ENCODE measurements at places on chromosomes 7 and 10. TPM values are rescaled to one million over a fixed set of nuclear protein-coding genes. Genes with fewer than 3 reads are reported as not detected.

HOXA9 gene
- total RNA-seq: 19.9 TPM

HOXA11 gene
- not detected for total RNA-seq

VPS37D gene
- total RNA-seq: 0.18 TPM

ANKRD61 gene
- total RNA-seq: 0.27 TPM

OR6V1 gene
- total RNA-seq: not detected

HABP2 gene
- 0.15 TPM for total RNA-seq

EFCAB10 gene
- total RNA-seq: not detected

WNT16 gene
- total RNA-seq: not detected

ALOX5 gene
- total RNA-seq: 2.7 TPM

OR2A5 gene
- total RNA-seq: not detected

CHRM2 gene
- total RNA-seq: not detected

BAIAP2L1 gene
- total RNA-seq: 1.4 TPM

- DNase-seq: peak; percentile 60
Observed at GRCh38 chr10:48456361-48456804, 148.5 kb downstream of the ARHGAP22 start.

DNA sequence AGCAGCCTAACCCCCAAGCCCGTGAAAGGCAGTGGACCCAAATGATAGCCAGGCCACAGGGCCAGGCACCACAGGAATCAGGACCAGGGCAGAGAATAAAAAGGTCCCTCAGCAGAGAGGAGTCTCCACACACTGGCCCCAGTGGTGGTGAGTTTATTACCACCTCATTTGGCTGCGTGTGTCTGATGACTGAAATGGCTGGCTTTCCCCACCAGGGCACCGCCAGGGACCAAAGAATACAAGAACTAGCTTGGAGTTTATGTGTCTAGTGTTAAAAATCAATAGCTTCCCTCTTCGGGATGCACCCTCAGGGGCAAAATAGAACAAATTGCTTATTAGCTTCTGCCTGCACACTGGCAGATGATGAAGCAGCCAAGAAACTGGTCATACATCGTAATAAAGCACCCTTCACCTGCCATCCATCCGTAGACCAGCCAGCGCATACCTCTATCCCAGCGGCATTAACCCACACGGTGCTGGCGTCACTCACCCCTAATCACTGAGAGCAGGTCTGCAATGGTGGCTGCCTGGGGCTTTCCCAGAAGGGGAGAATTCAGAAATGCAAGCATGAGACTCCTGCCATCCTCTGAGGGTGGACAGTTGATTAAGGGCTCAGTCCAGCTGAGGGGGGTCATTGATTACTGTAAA is 223.7 kb upstream of the ZMIZ1 start:
- DNase-seq: no peak

GRCh38 chr7:16563281-16564022 is 36.8 kb downstream of the LRRC72 start:
- DNase-seq: no peak

DNA sequence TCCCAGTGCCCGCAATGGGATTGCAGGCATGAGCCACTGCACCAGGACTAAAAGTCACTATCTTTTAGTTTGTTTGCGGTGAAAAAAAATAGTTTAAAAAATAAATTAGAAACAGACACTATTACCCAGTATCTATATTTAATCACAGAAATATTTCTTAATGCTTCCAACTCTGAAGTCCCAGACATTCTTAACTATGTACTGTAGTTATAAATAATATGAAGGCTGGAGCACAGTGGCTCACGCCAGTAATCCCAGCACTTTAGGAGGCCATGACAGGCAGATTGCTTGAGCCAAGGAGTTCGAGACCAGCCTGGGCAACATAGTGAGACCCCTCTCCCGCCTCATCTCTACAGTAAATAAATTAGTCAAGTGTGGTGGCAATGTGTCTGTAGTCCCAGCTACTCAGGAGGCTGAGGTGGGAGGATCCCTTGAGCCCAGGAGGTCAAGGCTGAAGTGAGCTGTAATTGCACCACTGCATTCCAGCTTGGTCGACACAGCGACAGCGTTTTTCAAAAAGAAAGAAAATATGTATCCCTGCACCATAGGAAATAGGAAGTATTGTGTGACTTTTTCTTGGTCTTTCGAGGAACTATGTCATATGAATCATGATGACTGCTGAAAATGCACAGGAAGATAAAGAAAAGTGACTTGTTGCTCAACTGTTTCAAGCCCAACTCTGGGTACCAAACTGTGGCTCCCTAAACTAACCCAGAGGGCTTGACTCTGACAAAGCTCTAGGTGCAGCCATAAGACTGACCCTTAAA is 74.9 kb upstream of the STEAP1B start:
- DNase-seq: no peak

GRCh38 chr7:102463841-102464576 is 654 bp downstream of the ALKBH4 start:
- no peak for DNase-seq

- DNase-seq: no peak
Observed at GRCh38 chr10:77236700-77237099, 400.9 kb downstream of the KCNMA1 start.

GRCh38 chr10:96747734-96748550 is 27.6 kb upstream of the PIK3AP1 start:
- DNase-seq: no peak

- peak; percentile 72 for DNase-seq
Observed at GRCh38 chr10:103598654-103599115, 105.2 kb downstream of the NEURL1 start.

DNA sequence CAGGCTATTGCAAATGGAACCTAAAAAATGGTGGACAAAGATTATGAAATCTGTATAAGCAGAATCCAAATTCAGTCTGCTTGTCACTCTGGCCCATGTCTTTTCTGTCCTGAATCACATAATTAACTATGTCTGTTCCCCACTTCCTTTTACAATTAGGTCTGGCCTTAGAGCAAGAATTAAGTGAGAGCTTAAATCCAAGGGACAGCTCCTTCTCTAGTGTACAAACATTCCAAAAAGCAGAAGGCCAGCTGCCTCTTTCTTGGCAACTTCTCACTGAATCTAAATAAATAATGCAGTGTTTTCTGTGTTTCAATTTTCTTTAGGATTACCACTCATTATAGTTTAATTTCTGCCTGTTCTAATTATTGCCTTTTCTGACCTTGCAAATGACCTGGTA is 39.3 kb upstream of the NEBL start:
- no peak for DNase-seq

DNA sequence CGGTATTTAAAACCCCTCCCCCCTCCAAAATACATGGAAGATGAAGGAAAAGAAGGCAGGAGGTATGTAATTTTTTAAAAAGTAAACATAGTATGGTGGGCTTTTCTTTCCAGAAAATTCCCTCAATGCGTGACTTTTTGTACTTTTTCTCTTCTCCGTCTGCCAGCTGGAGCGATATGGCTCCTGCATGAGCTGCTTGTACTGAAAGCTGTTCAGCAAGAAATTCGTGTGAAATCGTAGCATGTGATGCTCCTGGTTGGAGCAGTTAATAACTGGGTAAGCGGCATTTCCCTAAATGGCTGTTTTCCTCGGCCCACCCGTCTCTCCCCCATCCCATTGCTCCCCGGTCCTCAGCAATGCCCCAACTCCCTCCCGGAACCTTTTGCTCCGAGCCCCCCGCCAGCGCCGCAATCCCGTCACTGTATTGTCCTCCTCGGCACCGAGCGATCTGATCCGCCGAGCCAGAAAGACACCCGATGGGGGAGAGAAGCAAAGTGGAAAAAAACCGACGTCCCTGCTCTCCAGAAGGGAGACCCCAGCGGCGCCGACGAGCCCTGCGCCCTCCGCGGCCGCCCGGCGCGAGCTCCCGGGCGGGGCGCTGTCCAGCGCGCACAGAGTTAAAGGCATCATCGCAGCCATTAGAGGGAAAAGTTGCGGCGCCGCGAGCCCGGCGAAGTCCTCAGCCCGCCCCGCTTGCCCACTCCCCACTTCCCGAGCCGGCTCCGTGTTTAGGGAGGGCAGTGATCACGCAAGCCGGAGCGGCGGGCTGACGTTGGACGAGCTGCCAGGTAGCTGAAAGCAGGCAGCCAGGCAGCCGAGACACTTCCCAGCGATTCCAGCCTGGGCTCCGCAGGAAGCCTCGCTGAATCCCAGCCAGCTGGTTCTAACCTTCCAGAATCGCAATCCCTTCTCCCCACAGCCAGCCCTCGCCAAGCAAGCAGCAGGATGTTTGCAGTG is at the start of gene VSTM2A:
VSTM2A (plus strand) TSS at position 707 of the 957 bp plus-strand sequence. CDS start 356 bp downstream, outside the sequence.
- no peak for DNase-seq

DNA sequence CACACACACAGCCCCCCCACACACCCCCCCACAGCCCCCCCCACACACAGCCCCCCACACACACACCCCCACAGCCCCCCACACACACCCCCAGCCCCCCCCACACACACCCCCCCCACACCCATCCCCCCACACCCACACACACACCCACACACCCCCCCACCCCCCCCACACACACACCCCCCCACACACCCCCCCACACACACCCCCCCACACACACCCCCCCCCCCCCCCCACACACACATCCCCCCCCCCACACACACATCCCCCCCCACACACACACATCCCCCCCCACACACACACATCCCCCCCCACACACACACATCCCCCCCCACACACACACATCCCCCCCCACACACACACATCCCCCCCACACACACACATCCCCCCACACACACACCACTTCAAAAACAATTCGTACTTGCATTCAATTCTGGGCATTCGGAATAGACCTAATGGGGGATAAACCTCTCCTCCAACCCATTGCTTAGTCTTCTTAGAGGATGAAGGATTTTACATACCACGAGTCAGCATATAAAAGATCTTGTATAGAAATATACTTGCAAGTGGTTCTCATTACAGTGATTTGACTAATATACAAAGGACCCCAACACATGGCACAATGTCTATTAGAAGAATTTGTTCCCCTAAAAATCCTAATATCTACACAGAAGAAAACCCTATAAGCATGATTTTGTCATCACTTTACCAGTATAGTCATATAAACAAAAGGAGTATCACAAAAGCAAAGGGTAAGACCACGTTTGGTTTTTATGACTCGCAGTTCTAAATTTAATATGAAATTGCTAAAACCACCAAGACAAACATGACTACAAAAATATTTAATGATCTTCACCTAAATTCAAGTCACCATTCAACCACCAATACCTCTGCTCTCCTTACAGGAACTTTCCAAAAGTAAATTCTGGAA is 80.9 kb downstream of the DIP2C start:
- DNase-seq: no peak

DNA sequence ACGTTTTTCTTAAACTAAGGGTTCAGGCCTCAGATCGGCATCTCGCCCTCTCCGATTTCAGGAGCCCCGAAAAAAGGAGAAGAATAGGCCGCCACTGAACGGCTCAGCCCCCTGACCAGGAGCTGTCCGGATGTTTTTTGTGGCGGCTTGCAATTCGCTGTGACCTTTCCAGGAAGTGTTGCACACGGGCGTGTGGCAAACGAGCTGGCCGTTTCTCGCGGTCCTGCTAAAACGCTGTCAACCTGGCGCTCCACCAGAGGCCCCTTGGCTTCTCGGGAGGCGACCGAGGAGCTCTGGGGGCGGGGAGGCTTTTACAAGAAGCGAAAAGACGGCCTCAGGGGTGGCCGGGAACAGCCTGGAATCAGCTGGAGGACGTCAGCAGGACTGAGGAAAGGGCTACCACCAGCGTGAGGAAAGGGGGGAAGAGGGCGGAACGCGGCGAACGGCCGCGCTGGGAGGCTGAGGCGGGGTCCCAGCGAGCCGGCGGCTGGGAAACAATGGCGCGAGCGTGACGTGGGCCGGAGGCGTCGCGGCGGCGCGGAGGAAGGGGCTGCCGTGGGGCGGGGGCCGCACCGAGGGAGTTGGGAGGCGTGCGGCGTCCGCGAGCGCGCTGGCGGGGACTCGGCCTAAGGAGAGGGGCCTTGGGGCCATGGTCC is 493 bp downstream of the NT5C2 start:
- DNase-seq: peak; percentile 87

- no peak for DNase-seq
Observed at GRCh38 chr7:107902381-107902780, 11.4 kb downstream of the DLD start.

GRCh38 chr7:87369216-87369615 is 23.8 kb downstream of the CROT start:
- DNase-seq: no peak

DNA sequence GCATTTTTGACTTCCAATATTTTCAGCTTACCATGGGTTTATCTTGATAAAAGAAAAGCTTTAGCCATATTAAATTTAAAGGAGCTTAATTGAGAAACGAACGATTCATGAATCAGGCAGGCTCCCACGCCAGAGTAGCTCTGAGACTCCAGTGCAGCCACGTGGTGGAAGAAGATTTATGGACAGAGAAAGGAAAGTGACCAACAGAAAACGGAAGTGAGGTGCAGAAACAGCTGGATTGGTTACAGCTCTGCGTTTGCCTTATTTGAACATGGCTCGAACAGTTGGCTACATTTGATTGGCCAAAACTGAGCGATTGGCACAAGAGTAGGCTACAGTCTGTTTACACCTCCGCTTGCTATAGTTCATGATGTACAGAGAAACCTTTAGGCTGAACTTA is 395.4 kb downstream of the GATA3 start:
- no peak for DNase-seq

- DNase-seq: no peak
Observed at GRCh38 chr10:129764011-129764900, 199.8 kb downstream of the EBF3 start.

GRCh38 chr7:121837462-121837861 is 35.5 kb upstream of the PTPRZ1 start:
- DNase-seq: no peak

Measured in psoas muscle (tissue), 8 donors.